ENCODE measurements at places on chromosomes 11 and 22.

DNA sequence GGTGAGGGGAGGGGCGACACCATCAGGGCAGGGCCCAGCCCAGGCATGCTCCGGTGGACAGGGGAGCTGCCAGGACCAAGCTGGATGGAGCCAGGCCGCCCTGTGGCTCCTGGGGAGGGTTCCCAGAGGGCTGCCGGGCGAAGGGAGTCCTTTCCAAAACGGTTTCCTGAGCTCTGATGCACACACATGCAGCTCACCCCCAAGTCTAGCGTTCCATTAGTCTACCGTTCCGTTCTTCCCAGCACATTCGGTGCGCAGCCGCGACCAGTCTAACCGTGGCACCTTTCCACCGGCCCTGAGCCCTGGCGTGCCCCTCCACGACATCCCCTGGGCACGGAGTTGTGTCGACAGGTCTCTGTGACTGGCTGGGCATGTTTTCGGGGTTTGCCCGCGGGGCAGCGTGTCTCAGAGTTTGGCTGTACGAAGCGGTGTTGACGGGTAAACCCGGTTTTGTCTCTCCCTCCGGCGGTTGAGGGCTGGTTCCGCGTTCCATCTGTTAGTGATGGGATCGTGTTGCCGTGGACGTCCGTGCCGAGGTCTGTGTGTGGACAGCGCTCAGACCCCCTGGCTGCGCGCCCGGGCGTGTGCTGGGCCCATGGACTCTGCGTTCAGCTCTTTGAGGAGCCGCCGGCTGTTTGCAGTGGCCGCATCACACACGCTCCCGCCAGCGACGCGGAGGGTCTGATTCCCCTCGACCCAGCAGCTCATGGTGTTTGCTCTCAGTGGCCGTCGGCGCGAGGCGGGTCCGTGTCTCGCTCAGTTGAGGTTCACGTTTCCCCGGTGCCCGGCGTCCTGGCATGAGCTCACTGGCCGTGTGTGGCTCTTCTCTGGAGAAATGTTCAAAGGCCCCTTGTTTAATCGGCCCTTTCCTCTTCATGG is 121.2 kb downstream of the IGLL1 start:
- no peak for DNase-seq

- DNase-seq = no peak
Measured at GRCh38 chr11:100308202-100308601, 378.9 kb upstream of the ARHGAP42 start.

DNA sequence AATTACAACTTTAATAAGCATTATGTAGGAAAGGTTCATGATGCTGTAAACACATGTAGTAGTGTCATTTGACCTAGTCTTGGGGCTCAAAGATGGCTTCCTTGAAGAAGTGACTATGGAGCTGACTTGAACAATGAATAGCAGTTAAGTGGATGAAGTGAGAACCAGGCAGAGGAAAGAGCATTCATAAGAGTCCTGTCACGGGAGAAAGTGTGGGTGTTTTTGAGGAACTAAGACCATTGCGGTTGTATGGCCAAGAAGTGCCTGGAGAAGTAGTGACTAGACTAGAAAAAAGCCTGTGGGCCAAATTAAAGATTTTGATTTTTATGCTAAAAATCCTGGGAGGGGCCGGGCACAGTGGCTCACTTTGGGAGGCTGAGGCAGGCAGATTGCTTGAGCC is 7.2 kb upstream of the IL18BP start:
- DNase-seq = no peak

GRCh38 chr11:18768472-18768901 is 23.1 kb downstream of the PTPN5 start:
- DNase-seq = no peak

GRCh38 chr22:46063846-46064227 is 86.5 kb upstream of the PPARA start:
- no peak for DNase-seq

DNA sequence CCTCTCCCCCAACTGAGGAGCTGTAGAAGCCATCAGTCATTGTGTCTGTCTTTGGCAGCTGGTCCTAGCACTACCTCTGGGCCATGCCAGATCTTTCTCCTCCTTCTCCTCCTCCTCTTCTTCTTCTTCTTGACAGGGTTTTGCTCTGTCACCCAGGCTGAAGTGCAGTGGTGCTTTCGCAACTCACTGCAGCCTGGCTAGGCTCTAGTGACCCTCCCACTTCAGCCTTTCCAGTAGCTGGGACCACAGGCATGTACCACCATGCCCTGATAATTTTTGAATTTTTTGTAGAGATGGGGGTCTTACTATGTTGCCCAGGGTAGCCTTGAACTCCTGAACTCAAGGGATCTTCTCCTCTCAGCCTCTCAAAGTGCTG is 50.1 kb upstream of the SHANK2 start:
- DNase-seq = no peak

GRCh38 chr11:111585371-111585770 is 16.9 kb upstream of the SIK2 start:
- DNase-seq = no peak

GRCh38 chr22:36163497-36163896 is 2.9 kb upstream of the APOL3 start:
- DNase-seq = no peak

DNA sequence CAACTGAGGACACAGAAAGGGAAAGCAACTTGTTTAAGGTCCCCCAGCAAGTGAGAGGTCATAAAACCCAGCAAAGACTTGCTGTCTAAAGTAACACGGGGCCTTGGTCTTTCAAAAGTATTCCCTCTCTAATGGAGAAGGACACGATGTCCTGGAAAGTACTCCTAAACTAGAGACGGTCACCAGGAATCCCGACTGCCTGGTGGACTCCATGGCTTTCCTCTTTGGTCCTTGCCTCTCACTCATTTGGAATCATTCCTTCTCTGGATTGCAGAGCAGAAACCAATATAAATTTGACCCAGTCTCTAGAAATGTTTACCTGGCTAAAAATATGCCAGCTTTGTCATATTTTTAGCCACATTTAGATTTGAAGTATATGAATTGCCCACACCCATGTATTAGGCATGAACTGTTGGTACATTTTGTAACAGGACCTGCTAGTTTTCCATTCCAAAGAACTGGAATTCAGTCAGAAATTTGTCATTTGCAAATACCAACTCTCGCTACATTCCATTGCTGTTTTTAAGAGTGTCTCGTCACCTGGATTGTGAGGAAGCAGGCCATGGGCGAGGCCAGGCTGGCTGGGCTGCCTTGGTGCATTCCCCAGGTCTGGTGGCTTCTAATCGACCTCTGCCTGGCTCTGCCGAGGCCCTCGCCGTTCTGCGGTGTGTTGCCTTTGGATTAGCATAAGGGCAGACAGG is 12.9 kb downstream of the NAV2 start:
- DNase-seq = no peak

DNA sequence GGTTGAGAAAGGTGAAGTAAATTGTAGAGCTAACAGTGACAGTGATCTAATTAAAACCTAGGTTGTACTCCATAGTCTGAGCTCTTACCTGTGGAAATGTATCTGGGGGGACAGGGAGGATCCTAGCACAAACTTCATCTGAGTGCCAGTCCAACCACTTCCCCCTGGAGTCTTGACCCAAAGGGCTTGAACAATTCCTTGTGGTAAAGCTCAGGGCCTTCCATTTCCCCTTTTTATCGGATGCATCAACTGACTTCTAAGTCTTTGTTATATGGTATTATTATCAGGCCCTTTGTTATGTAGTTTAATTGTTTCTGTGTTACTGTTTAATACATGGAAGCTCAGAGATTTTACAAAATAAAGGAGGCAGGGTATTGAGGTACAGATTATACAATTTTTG is 140.2 kb upstream of the SESN3 start:
- DNase-seq = no peak

- DNase-seq = no peak
Measured at GRCh38 chr11:24457985-24458384, 38.9 kb upstream of the LUZP2 start.

DNA sequence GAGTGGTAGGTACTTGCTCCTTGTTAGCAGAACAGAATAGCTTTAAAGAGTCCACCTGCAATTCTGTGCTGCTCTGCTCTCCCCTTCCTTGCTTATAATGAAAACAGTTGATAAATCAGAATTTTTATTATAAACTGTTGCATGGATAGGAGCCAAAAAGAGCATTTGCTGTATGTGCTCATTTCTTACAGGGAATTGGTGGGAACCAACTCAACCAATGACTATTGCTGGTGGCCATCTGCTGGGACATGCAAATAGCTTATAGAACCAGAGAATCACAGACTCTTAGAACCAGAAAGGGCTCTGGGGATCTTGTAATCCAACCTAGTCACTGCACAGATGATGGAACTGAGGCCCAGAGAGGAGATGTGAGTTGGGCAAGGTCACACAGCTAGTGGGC is 43.1 kb upstream of the NECTIN1 start:
- no peak for DNase-seq

DNA sequence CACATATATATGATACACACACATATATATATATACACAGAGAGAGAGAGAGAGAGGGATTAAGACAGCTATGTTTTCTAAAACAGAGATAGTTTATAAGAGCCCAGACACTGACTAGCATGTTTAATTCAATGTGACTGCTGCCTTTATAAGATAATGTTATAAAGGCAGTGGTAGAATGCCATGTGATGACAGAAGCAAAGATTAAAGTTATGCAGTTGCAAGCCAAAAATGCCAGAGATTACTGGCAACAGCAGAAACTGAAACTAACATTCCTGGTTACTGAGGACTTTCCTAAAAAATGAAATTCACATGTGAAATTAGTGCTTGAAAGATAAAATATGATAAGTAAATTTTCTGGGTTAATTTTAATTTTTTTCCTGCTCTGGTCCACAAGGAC is 1888.9 kb downstream of the LRRC4C start:
- DNase-seq = no peak

GRCh38 chr11:63866211-63866610 is 27.3 kb downstream of the MARK2 start:
- peak; percentile 71 for DNase-seq

DNA sequence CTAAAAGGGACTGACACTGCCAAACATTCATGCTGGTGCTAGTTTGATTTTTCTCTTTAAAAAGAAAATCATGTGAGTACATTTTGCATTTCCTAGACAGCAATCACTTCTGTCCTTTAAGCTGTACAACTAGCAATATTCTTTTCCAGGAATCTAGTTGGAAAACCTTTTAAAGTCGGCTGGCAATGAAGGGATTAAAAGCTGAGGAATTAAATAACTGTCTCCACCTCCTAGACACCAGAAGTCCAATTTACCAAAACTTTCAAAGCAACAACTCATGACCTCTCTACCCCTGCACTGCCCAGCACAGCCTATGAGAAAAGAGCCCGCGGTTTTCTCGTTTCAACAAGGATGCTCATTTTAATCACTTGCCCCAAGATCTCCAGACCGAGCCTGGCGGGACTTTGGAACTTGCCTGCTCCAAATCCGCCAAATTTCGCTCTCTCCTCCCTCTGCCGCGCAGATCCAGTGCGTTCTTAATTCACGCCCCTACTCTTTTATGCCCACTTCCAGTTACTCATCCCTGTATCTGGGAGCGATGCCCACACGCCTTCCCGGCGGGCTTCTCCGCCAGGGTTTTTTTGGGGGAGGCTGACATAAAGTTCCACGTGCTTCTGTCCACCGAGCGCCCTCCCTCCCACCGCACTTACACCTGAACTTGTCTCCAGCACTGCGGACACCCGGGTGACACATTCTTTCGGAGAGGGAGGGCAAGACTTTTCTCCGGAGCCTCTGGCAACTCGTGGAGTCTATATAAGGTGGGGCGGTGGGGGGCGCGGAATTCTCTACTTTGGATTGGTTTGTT is 2.5 kb downstream of the MPPED2 start:
- no peak for DNase-seq

GRCh38 chr11:1778141-1778911 is 14.6 kb upstream of the CTSD start:
- DNase-seq = no peak

GRCh38 chr22:31106001-31106571 is 1.3 kb downstream of the SELENOM start:
- DNase-seq = no peak

GRCh38 chr22:22834783-22835182 is 52.8 kb upstream of the IGLL5 start:
- no peak for DNase-seq

DNA sequence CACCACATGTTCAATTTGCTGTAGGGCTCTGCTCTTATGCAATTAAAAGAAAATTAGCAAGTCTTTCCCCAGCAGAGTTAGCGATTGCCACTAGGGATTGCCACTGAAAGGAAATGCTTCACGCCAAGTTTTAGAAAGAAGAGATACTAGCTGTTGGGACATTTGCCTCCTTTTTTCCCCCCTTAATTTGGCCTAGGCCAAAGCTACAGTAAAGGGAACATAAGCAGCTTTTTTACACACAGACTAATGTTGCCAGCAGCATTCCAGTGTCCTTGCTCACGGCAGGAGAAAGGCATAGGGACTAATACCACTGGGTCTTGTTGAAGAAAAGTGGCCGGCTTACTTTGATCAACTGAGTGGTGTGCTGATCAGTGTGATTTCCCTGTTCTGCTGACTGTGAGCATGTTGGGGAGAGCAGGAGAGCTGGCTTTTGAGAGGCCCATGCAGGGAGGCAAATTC is 71.2 kb downstream of the PHF21A start:
- no peak for DNase-seq

DNA sequence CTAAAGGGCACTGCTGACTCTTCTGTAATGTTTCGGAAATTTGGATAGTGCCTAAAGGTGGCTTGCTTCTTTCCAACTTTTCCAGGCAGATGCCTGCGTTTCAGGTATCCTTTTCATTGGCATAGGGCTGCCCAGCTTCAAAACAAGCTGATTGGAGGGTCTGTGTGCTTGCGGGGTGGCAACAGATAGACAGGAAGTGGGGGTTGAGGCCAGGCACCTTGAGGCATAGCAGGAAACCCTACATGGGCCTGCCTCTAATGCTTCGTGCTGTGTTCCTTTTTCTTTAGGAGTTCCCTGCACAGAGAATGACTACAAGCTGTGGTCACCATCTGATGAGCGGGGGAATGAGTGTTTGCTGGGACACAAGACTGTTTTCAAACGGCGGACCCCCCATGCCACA is 92.2 kb upstream of the SORL1-AS1 start:
- no peak for DNase-seq

DNA sequence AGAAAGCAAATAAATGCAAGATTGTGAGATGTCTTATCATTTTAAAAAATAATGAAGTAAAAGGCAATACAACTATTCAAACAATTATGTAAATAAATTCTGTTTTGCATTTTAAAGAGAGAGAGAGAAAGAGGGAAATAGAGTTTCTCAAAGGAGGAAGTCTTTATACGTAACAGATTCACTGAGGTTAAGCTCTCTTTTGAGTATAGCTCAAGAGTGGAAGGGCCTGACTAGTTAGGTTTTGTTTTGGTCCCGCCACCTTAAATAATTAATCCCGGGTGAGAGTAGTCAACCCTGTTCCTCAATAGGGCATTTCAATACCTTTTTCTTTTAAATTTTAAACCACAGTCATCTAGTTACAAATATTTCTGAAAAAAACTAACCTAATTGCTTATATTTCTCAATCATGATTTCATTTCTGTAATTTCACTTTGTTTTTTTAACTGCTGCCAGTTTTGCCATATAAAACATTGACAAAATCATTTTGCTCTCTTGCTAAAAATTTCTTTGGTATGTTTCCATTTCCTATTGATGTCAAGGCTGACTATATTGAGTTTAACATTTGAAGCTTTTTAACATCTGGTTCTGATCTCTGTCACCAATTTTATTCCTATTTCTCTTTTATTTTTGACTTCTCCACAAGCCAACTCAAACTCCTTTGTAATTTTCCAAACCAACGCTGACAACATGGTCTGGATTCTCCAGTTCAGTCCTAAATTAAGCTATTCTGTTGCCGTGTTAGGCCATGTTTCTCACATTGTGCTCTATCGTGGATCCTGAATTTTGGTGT is 10.3 kb downstream of the OR10D3 start:
- no peak for DNase-seq
